ENCODE measurements at places on chromosomes 1 and 21.

- no peak for DNase-seq
Measured at GRCh38 chr1:226166341-226166740, 20.2 kb downstream of the ACBD3 start.

- DNase-seq = peak; percentile 70
Measured at GRCh38 chr1:64895500-64895899, 70.8 kb downstream of the JAK1 start.

GRCh38 chr1:205729945-205730610 lies 19.9 kb downstream of the NUCKS1 start:
- DNase-seq = no peak

DNA sequence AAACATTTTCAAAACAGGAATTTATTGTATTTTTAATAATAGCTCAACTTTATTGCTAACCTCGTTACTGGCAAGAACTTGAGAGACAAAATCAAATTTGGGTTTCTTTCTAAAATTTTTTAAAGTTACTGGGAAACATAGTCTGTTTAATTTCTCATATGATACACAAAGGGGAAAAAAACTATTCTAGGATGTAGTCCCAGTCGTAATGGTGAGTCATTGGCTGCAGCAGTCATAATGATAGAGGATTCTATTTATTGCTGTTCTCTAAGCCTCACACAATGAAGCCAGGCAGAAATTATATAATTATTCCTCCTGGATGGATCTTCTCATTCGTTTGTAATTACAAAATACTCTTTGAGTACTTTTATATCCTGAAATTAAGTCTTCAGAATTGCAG lies 326.5 kb upstream of the SGIP1 start:
- DNase-seq = no peak

- DNase-seq = no peak
Measured at GRCh38 chr1:11691928-11692711, 610 bp downstream of the DRAXIN start.

DNA sequence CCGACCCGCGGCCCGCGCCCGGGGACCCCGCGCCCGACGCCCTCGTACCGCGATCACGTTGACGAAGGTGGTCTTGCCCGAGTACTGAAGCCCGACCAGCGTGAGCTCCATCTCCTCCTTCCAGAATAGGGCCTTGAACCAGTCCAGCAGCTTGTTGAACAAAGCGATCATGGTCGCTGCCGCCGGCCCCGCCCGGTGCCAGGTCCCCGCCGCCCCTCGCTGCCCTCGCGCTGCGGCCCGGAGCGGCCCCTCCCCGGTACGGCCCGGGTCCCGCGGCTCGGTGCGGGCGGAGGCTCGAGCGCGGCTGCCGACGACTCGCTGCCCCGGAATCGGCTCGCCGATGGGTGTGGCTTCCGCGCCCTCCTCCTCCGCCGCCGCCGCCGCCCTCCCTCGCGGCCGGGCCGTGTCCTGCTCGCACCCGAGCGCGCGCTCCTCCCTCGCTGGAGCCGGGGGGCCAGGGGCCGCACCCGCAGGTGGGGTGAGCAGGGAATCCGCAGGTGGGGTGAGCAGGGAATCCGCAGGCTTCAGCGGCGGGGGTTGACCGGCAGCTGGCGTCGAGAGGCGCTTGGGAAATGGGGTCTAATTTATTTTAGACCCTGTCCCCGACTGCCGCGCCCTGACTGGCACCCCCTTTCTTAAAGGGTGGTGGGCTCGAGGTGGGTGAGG lies at the start of gene ARL8A:
Gene ARL8A (minus strand): TSS at position 336 of the 666 bp plus-strand sequence. CDS start 165 bp downstream, at position 171.
- peak; percentile 92 for DNase-seq

DNA sequence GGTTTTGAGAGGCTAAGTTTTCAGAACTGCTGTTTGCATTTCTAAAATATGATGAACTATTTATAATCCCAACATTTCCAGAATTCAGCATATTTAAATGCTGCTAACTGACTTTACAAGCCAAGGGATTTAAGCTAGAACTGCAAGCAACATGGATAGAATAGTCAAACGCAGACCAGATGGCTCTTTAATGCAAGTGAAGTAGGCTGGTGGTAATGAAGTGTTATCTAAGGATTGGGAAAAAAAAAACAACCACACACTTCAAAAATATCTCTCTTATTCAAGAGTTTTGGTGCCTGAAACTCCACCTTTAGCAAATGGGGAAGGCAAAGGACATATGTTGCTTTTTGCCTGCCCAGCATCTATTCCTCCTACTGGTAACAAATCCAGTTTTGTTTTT lies 20.9 kb upstream of the SSX2IP start:
- DNase-seq = no peak
